Ecto neural progenitor cell (in vitro differentiated cells): ENCODE measurements at places on chromosomes 4 and X.
A peak's percentile ranks its signal among the peaks of the same experiment; 100 is the strongest.

GRCh38 chrX:96464880-96465558, 219.6 kb upstream of the DIAPH2 start:
- no peak for DNase-seq

GRCh38 chr4:176002007-176002613, 63.5 kb upstream of the WDR17 start:
- peak; percentile 76 for DNase-seq

- DNase-seq: no peak
These were observed 199.1 kb downstream of the SPATA18 start for GRCh38 chr4:52250154-52250553.

DNA sequence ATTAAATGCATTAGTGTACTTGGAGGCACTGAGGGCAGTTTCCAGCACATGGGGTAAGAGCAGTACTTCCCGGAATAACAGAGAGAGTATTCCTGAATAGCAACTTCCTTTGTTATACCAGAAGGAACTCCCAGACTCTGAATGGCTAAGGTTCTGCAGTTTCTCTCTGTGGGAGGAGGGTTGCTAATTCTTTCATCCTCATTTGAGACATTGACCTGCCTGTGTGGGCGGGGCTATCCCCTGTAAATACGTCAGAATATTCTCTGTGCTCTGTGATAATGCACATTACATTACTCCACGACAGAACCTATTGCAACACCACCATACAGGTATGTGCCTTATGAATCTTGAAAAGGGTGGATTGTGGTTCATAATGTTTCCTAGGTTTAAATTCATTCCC, 52.7 kb downstream of the SPINK2 start:
- no peak for DNase-seq

DNA sequence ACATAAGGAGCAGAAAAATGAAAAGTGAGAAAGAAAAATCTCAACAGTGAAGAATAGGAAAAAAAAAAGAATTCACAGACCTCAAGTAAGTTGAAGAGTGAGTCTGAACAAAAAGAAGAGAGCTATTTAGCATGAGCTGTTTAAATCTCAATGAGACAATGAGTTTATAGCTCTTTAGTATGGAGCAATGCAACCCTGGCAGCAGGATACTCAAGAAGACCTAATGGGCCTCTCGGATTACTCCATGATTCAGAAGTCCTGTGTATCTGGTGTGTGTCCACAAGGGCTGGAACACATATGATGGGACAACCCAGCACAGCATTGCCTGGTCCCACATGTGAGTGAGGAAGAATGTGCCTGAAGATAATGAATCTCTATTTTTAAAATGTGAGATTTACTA, 563.1 kb upstream of the INTU start:
- DNase-seq: no peak
